ENCODE measurements at places on chromosomes 4 and X. TPM values are rescaled to one million over a fixed set of nuclear protein-coding genes. Genes with fewer than 3 reads are reported as not detected.

Gene BCLAF3
- total RNA-seq = 23.7 TPM

Gene LONRF3
- total RNA-seq = 5.9 TPM

Gene PDLIM3
- total RNA-seq = 771 TPM

Gene ARHGAP6
- 20.5 TPM for total RNA-seq

GRCh38 chrX:154032653-154033052 is 13.0 kb upstream of the IRAK1 start:
- DNase-seq = no peak
- no peaks in the 10 kb centered on the region for H3K27me3 ChIP-seq
- no peaks in the 10 kb centered on the region for H3K4me1 ChIP-seq
- no peaks in the 10 kb centered on the region for H3K36me3 ChIP-seq

GRCh38 chr4:158015241-158015640 is 157.6 kb downstream of the GASK1B start:
- no peak overlapping the region for H3K27ac ChIP-seq
- H3K36me3 ChIP-seq = no peaks in the 10 kb centered on the region
- no peaks in the 10 kb centered on the region for H3K4me1 ChIP-seq

GRCh38 chr4:168521721-168522120 is 24.9 kb downstream of the PALLD start:
- no peaks in the 10 kb centered on the region for H3K27me3 ChIP-seq
- no peaks in the 10 kb centered on the region for H3K4me1 ChIP-seq

DNA sequence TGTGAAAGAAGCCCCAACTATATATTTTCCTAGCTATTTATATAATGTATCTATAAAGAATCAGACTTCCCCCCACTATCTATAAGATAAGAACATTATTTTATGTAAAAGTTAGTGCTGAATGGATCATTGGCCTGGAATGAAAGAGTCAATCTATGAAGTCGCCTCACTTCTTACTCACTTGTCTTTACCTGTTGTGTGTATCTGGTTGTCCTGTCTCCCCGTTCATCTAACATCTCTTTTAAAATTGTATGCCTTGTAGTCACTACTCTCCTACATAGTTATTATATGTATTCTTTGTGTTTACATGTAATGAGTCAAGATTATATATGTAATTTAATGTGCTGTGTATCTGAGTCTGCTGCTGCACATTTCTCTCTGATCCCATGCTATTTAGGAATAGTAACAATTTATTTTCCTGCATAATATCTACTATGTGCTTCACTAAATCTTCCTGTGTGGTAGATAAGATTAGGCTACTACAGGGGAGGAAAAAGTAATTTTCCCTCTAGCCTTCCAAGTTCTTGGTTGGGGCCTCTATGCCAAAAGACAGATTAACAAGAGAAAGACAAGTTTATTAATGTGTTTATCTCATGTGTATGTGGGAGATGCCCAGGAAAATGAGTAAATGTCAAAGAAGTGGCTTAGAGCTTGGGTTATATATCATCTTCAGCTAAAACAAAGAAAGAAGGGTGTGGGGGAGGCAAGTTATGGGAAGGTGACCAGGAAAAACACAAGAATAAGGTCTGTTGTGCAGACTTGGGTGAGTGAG is 77.6 kb upstream of the FRMPD4 start:
- H3K27ac ChIP-seq = no peak overlapping the region
- no peak for DNase-seq
- no peaks in the 10 kb centered on the region for H3K27me3 ChIP-seq
- H3K4me3 ChIP-seq = no peak overlapping the region
- no peaks in the 10 kb centered on the region for H3K4me1 ChIP-seq
- no peaks in the 10 kb centered on the region for H3K36me3 ChIP-seq

- no peak overlapping the region for H3K4me3 ChIP-seq
- H3K36me3 ChIP-seq = no peaks in the 10 kb centered on the region
- no peak overlapping the region for H3K27ac ChIP-seq
- no peak for DNase-seq
- peaks cover 5% of the 10 kb centered on the region for H3K4me1 ChIP-seq
Measured at GRCh38 chr4:141023051-141023450, 110.2 kb downstream of the RNF150 start.

DNA sequence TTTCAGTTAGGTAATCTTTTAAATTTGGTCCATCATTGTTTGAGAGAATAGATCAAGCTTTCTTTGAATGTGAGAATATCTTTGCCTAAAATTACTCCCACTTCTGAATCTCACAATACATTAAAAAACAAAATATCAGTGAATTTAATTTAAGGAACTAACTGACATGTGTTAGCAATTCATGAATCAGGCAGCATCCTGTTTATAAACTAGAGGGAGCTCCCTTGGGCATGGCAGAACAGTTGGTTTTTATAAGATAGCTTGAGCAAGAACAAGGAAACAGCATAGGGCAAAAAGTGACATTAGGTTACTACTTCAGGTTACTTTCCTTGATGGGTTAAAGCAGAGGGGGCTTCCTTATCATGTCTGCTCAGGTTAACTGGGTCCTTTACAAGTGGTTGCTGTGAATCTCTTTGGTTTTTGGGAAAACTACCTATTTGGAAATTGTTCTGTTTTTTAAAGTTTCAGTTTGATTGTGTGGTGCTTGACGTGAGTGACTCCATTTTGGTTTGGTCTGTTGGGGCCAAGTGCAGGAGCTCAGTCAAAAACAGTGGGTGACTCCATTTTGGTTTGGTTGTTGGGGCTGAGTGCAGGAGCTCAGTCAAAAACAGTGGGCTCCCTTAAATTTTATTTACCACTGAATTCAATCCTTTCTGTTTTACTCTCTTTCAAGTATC is 68.0 kb downstream of the PPEF2 start:
- H3K4me3 ChIP-seq = no peak overlapping the region
- no peaks in the 10 kb centered on the region for H3K27me3 ChIP-seq
- no peak for DNase-seq
- H3K36me3 ChIP-seq = no peaks in the 10 kb centered on the region
- no peaks in the 10 kb centered on the region for H3K4me1 ChIP-seq

DNA sequence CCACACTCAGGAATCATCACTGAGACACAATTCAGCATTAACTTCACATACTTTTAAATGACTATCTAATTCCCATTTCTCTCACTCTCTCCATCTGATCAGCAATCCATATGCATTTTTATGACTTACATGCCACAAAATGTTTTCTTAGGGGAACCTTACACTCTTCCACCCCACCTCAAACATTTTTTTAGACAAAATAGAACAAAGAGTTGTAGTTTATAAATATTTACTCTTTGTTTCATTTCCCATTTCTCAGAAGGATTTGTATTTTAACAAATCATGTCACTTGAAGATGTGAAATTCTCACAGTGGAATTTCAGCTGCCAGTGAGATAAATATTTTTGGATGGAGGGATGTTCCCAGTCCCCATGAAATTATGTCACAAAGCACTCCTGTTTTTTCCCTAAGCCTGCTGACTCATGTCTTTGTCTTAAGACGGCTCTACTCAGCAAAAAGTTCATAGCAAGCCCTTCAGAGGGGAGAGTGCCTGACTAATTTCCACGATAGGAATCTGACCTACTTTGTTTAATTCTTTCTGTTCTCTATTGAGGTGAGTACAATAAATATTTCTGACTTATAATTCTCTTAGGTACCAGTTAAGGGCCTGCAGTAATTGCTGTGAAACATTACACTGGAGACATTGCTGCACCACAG is 257.7 kb downstream of the THOC2 start:
- DNase-seq = no peak
- H3K4me3 ChIP-seq = no peak overlapping the region
- H3K36me3 ChIP-seq = no peaks in the 10 kb centered on the region
- no peaks in the 10 kb centered on the region for H3K4me1 ChIP-seq
- H3K27ac ChIP-seq = no peak overlapping the region
- H3K27me3 ChIP-seq = no peaks in the 10 kb centered on the region

DNA sequence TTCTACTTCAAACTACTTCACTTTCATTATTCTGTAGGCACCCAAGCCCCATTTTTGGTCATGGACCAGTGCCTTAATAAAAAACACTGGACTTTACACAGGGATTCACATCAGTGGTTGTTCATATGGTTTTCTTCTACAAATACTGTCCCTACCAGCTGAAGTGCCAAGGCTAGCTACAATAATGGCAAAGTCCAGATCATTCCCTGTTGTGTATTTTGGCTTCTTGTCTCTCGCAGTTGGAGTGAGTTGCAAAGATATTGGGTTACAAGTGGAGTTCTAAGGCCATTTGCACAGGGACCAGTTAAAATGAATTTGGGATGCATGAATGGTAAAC is 16.7 kb upstream of the ANKRD17 start:
- no peak overlapping the region for H3K27ac ChIP-seq
- no peaks in the 10 kb centered on the region for H3K36me3 ChIP-seq
- H3K4me1 ChIP-seq = no peaks in the 10 kb centered on the region
- no peak for DNase-seq

GRCh38 chr4:159722918-159723317 is 620.0 kb downstream of the RAPGEF2 start:
- no peak overlapping the region for H3K4me3 ChIP-seq
- H3K27me3 ChIP-seq = no peaks in the 10 kb centered on the region
- no peaks in the 10 kb centered on the region for H3K4me1 ChIP-seq

GRCh38 chr4:119657111-119657611 is 28.6 kb upstream of the PDE5A start:
- H3K4me1 ChIP-seq = no peaks in the 10 kb centered on the region
- H3K4me3 ChIP-seq = no peak overlapping the region
- DNase-seq = no peak
- H3K36me3 ChIP-seq = no peaks in the 10 kb centered on the region
- H3K27ac ChIP-seq = no peak overlapping the region

DNA sequence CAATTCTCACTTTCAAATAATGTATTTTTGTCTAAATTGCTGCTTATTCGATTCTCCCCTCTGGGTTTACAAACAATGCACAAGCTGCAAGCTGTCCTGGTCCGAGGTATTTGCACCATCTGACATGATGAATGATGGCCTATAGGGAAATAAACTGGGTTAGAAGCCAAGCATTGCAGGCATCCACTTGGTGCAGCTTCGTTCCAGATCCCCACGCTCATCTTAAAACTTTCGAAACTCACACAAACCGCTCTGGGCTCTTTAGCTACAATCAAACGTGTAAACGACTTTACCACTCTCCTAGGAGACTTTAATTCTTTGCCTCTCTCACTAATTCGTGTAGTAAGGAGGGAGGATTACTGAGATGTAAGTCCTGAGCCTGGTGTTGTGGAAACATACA is 19.0 kb downstream of the PHKA2 start:
- H3K36me3 ChIP-seq = no peaks in the 10 kb centered on the region
- no peaks in the 10 kb centered on the region for H3K27me3 ChIP-seq
- H3K27ac ChIP-seq = no peak overlapping the region

DNA sequence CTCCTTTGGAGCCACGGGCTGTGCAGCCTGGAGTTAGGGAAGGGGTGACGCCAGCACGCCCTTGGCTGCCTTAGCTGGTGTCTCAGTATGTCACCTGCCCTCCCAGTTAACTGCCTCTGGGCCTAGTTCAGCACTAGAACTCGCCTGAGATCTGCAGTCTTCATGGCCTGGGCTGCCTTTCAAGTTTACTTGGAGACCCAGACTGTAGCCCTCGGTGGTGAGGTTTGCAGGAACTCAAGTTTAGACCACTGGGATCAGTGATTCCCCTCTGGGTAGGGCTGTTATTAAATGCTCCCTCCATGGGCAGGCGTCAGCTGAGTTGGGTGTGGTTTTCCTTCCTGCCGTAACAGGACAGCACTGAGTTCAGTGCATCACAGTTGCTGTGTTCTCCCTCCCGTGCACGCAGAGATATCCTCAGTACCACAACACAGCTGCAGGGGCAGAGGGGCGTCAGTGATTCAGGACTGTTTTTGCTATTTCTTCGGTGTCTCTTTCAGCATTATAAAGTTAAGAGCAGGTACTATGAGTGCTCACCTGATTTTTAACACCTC is 30.5 kb downstream of the PLAC8 start:
- no peak overlapping the region for H3K4me3 ChIP-seq
- no peaks in the 10 kb centered on the region for H3K27me3 ChIP-seq
- no peak overlapping the region for H3K27ac ChIP-seq
- no peaks in the 10 kb centered on the region for H3K36me3 ChIP-seq

DNA sequence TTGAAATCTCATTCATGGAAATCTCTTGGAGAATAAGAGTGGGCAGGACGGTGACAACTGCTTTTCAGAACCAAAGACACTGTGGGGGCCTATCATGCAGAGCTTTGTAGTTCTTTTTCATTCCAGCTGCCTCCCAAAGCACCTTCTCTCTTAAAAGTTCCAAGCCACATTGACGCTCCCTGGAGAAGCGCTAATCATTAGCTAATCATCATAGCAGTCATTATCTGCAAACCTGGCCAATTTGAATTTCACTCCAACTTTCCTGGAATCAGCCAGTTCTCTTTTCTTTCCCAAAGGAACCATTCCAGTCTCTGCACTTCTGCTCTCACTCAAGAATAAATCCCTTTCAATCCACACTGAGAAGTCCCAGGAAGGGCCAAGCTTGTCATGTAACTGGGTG is 1144.1 kb upstream of the IGFBP7 start:
- H3K4me1 ChIP-seq = no peaks in the 10 kb centered on the region
- no peaks in the 10 kb centered on the region for H3K36me3 ChIP-seq
- H3K4me3 ChIP-seq = no peak overlapping the region
- H3K27ac ChIP-seq = no peak overlapping the region

- DNase-seq = no peak
- no peak overlapping the region for H3K27ac ChIP-seq
- H3K4me3 ChIP-seq = no peak overlapping the region
- H3K36me3 ChIP-seq = no peaks in the 10 kb centered on the region
- H3K27me3 ChIP-seq = no peaks in the 10 kb centered on the region
- no peaks in the 10 kb centered on the region for H3K4me1 ChIP-seq
Measured at GRCh38 chr4:90137555-90137954, 10.4 kb downstream of the CCSER1 start.

DNA sequence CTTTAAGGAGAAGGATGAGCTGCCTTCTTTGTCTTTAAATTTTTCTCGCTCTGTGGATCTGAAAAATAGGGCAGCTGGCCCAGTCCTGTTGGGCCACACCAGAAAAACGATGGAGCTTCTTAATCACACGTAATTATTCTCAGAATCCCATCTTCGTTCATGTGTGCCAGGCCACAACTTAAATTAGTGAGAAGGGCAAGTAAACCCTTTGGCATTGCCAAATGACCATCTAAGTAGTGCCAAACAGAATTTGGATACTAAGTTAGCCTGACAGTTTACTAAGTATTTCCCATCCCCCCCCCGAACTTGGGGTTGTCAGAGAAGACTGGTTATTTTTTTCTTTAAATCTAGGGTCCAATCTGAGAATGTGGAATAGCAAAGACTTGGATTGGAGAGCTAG is 62.0 kb downstream of the CASP3 start:
- no peak overlapping the region for H3K4me3 ChIP-seq
- no peak overlapping the region for H3K27ac ChIP-seq
- H3K4me1 ChIP-seq = no peaks in the 10 kb centered on the region
- no peaks in the 10 kb centered on the region for H3K27me3 ChIP-seq
- DNase-seq = no peak
- no peaks in the 10 kb centered on the region for H3K36me3 ChIP-seq

GRCh38 chr4:78922207-78922606 is 17.0 kb downstream of the PAQR3 start:
- H3K4me3 ChIP-seq = no peak overlapping the region
- no peak overlapping the region for H3K27ac ChIP-seq
- no peak for DNase-seq
- H3K4me1 ChIP-seq = no peaks in the 10 kb centered on the region
- H3K36me3 ChIP-seq = no peaks in the 10 kb centered on the region
- H3K27me3 ChIP-seq = no peaks in the 10 kb centered on the region
